ENCODE measurements at places on chromosomes 2 and 18.

- no peak for DNase-seq
Measured at GRCh38 chr2:127586136-127586535, 50.7 kb downstream of the MYO7B start.

GRCh38 chr2:237299906-237300305 is 114.1 kb downstream of the COL6A3 start:
- DNase-seq, result no peak

GRCh38 chr2:72127401-72128058 is 20.1 kb downstream of the CYP26B1 start:
- DNase-seq, result peak; percentile 27

GRCh38 chr2:191009541-191010374 is 4.2 kb downstream of the STAT1 start:
- DNase-seq, result no peak

- no peak for DNase-seq
Measured at GRCh38 chr2:194363295-194363694, 1293.7 kb upstream of the SLC39A10 start.

- DNase-seq, result peak; percentile 86
Measured at GRCh38 chr2:29920130-29920577, 1.2 kb downstream of the ALK start.

DNA sequence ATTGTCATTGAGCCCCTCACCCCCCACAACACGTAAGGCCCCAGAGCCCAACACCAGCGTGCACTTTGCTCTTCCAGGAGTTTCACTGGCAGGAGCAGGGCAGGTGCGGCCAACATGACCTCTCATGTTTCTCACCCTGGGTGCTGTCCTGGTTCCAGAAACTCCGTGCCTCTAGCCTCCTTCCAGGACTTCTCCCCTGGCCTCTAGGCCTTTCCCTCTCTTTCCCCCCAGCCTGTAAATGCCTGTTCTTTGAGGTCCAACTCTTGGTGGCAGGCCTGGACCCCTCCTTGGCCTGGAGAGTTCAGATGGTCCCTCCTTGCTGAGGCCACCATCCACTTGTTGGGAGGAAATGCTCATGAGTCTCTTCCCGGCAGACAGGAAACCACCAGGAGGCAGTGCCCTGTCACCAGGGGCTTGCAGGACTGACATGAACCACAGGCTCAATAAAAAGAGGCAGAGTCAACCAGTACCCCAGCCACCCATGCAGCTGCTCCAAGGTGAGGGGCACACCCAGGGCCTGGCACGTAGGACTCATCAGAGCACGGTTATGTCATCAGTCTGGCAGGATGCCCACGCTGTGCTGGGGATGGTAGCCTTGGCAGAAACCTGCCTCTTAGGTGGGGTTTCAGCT is 1.5 kb downstream of the MALL start:
- DNase-seq, result no peak

GRCh38 chr2:217951521-217952247 is 51.1 kb downstream of the TNS1 start:
- peak; percentile 67 for DNase-seq

- no peak for DNase-seq
Measured at GRCh38 chr2:180322781-180323180, 315.7 kb upstream of the CWC22 start.

- DNase-seq, result no peak
Measured at GRCh38 chr18:23127090-23127489, 8.2 kb upstream of the CABLES1 start.

GRCh38 chr2:235672720-235673119 is 178.9 kb downstream of the AGAP1 start:
- no peak for DNase-seq

DNA sequence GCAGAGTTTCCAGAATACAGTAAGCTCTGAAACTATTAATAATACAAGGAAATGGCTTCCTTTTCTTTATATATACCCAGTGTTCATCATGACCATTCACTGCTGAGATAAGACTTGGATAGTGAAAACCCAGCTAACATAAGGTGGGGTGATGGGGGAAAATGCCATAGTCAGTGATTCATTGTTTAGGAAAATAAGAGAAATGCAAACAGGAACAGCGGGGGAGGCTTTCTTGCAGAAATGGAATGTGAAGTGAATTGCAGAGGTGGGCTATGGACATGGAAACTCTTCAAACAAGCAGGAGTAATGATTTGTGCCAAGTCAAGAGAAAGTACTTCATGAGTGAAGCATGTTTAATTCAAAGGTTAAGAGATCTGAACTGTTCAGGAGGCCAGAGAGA is 519.4 kb downstream of the TDRD15 start:
- no peak for DNase-seq

- peak; percentile 5 for DNase-seq
Measured at GRCh38 chr2:162379719-162380580, 36.0 kb downstream of the GCA start.

GRCh38 chr18:33696332-33697162 is 118.5 kb downstream of the ASXL3 start:
- no peak for DNase-seq

GRCh38 chr2:176936410-176936809 is 276.2 kb upstream of the HNRNPA3 start:
- DNase-seq, result no peak

- DNase-seq, result no peak
Measured at GRCh38 chr2:18399601-18400000, 160.9 kb downstream of the RDH14 start.

DNA sequence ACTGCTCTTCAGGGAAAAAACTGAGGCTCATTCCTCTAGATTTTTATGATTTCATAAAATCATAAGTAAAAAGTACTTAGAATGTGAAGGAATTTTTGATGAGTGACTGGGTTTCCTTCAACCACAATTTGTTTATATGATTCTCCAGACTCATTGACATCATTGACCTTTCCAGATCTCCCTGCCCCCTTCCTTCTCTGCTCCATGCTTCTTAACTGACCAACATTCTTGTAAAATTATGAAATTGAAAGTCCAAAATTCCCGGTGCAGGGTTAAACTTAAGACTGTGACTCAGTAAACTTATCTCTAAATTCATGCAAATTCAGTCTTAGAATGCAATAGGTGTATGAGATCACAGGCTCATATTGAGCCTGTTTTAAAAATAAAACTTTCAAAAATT is 648.9 kb downstream of the TDRD15 start:
- DNase-seq, result no peak

GRCh38 chr2:240921311-240921994 is 15.3 kb downstream of the CROCC2 start:
- peak; percentile 76 for DNase-seq

DNA sequence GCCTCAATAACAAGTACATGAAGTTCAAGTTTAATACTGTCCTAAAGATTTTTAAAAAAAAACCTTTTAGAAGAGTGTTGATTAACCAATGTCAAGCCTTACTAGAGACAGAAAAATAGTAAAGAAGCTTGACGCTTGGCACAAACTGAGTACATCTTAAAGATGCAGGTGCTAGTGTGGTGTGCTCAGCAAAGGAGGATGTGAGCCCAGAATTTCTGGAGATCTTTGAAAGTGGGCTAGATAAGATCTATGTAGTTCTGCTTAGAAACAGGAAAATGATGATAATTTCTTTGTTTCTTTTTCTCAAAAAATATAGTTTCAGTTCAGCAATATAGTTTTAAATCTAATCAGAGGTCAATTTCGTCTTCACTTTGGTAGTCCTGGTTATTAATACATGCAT is 118.3 kb upstream of the KLHL14 start:
- no peak for DNase-seq

DNA sequence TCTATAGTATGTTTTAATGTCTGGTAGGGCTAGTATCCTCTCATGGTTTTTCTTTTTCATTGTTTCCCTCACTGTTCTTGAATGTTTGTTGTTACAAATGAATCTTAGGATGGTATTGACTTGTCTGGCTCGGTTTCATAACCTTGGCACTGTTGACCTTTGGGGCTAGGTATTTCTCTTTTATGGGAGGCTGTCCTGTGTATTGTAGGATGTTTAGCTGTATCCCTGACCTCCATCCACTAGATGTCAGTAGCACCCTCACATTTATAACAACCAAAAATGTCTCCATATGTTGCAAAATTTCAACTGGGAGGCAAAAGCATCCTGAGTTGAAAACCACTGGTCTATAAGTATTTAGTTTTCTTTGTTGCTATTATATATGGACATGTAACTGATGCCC is 7.0 kb upstream of the AOX1 start:
- no peak for DNase-seq

Data from left lung (tissue), 14 donors.